ENCODE measurements at places on chromosomes 16 and 17.

DNA sequence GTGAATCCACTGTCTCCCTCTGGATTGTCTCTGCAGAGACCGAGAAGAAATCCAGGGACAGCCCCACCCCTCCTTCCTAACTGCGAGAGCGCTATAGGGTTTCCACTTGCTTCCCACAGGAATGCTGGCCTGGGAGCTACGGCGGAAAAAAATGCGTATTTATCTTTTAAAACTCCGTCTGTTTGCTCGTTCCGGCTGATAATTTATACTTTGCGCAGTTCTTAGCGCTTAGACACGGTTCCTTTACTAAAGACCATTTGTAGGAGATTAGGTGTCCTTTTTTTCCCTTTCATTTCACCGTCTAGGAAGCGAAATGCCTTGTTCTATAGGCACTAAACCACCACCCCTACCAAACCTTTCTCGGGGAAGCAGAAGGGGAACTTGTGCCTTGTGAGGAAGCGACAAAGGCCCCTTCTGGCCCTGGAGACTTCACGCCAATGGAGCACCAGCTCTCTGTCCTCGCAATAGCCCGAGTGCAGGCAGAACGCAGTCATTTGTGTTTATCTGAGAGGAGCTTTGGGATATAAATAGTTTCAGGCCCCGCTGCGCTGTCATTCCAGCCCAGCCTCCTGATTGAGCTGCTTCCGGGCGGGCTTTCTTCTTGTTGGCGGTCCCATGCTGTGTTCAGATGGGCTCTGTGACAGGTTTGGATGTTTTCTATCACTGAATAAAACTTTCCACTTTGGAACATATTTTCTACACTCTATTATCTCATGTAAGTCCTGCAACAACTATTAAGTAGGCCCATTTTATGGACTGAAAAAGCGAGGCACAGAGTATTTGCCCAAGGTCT, 791 bp upstream of the SUPT4H1 start:
- DNase-seq, result peak; percentile 81

GRCh38 chr16:88063211-88063773, 112.1 kb downstream of the BANP start:
- DNase-seq, result no peak

- no peak for DNase-seq
Observed at GRCh38 chr16:27318392-27319256, 4.8 kb downstream of the IL4R start.

GRCh38 chr17:73101031-73101430, 8.5 kb upstream of the SLC39A11 start:
- DNase-seq, result no peak

GRCh38 chr16:83059237-83059636, 432.5 kb downstream of the CDH13 start:
- no peak for DNase-seq

DNA sequence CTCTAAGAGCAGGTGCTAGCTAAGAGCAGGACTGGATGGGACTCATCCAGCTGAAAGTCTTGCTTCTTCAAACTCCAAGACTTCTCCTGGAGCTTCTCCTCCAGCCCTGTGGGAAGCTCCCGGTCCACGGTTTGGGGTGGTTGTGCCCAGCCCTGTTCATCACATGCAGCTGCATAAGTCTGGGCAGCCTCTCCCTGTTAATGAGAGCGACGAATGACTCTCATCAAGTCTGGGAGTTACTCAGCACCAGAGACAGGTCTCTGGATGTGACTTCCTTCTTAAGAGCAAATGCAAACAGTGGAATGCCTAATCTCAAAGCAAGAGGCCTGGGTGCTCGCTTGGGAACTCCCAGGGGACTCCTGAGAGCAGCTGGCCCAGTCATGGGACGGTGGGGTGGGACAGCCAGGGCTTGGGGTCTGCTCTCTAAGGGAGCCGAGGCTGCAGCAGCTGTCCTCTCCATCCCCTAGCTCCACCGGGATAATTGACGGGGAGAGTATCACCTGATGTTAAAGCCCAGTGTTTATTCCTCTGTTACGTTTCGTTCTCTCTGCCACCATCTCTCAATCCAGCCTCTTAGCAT, 35.3 kb upstream of the CRHR1 start:
- no peak for DNase-seq

GRCh38 chr16:56860226-56861020, 4.6 kb upstream of the SLC12A3 start:
- DNase-seq, result no peak

DNA sequence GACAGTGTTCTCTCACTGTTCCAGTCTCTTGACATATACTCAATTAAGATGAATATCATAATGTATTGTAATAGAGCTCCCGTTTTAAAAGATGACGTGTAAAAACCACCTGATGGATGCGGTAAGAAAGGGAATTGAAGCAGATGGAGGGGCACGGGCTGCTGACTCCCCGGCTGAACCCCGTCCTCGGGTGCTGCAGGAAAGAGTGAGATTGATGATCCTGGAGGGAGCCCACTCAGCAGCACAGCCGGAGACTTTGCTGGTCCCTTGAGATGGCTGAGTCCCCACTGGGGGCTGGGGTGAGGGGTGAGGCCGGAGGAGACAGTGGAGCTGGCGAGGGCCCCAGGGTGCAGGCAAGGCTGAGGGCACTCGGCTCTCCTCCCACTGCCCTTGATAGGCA, 217.4 kb downstream of the RPTOR start:
- no peak for DNase-seq

- DNase-seq, result no peak
Observed at GRCh38 chr17:50945779-50946222, 79.6 kb upstream of the TOB1 start.

- no peak for DNase-seq
Observed at GRCh38 chr17:28330671-28331070, 4.6 kb downstream of the IFT20 start.

DNA sequence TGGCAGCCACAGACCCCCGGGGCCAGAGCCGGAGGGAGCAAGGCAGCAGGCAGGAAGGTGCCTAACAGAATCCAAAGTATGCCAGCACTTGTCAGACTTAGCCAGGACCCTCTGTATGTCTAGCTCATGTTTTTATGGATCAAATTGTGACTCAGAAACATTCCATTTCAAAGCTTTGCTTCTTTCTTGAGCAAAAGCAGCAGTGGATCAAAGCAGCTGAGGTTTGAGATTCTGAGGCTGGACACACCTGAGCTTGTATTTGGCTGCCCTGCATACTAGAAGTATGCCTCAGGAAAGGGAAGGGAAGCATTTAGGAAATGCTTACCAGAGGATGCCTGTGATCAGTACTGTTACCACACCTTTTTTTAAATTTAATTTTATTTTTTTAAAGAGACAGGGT, 5.7 kb upstream of the MYO1C start:
- DNase-seq, result no peak

GRCh38 chr17:79000396-79001189, 9.0 kb downstream of the CANT1 start:
- DNase-seq, result no peak

DNA sequence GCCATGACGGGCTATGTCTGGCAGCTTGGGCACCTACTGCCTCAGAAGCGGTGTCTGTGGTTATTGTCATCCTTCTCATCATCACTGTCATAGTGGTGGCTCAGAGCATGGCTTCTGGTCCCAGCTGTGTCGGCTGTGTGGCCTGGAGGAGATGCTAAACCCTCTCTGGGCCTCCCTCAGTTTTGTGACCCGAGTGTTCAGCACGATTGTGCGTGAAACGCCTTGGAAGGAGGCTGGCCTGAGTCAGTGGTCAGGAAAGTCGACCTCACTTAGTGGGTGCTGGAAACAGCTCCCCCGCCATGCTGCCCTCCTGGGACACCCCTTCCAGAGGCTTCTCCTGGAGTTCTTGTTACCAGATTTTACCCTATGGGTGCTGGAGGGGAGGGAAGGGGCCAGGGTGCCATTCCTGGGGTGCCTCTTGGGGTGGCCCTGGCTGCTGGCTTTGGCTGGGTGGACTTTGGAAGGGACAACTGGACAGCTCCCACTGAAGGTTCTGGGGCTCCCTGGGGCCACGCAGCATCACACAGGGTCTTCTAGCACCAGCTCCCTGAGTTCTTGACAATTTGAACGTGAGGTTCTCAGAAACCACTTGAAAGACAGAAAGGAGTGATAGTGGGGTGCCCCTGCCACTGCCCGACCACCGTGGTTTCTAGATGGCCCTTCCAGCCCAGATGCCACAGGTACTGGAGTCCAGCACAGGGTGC, 226.5 kb upstream of the GSE1 start:
- DNase-seq, result no peak

DNA sequence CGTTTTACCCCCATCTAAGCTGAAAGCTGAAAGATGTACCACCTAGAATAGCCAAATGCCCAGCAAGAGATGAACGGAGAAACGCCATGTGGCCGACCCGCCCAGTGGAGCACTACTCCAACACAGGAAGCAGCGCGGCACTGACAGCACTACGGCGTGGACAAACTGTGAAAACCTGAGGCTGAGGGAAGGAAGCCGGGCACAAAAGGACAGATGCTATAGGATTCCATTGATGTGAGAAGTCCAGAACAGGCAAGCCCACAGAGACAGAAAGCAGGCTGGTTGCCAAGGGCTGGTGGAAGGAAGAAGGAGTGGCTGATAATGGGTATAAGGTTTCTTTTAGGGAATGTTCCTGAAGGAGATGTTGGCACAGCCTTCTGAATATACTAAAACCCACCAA, 29.4 kb upstream of the SLC38A8 start:
- DNase-seq, result no peak

GRCh38 chr16:49896447-49896964, 40.6 kb upstream of the ZNF423 start:
- no peak for DNase-seq

DNA sequence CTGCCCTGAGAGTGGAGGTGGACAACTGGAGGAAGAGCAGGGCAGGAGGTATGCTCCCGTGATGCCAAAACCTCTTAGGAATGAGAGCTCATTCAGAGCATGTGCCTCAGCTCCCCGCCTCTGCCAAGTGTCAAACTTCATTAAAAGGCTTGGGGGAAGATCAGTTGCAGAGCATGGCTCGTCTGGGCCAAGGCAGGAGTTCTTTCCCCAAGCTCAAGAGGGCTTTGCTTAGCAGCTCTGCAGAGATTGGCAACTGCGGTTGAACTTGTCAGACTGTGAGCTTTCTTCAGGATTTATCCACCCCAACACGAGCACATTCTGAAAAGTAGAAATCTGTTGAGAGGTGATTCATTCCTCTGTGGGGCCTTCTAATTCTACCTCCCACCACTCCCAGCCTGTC, 248.1 kb downstream of the HS3ST3A1 start:
- no peak for DNase-seq

- no peak for DNase-seq
Observed at GRCh38 chr17:75771334-75772281, 6.6 kb upstream of the GALK1 start.

DNA sequence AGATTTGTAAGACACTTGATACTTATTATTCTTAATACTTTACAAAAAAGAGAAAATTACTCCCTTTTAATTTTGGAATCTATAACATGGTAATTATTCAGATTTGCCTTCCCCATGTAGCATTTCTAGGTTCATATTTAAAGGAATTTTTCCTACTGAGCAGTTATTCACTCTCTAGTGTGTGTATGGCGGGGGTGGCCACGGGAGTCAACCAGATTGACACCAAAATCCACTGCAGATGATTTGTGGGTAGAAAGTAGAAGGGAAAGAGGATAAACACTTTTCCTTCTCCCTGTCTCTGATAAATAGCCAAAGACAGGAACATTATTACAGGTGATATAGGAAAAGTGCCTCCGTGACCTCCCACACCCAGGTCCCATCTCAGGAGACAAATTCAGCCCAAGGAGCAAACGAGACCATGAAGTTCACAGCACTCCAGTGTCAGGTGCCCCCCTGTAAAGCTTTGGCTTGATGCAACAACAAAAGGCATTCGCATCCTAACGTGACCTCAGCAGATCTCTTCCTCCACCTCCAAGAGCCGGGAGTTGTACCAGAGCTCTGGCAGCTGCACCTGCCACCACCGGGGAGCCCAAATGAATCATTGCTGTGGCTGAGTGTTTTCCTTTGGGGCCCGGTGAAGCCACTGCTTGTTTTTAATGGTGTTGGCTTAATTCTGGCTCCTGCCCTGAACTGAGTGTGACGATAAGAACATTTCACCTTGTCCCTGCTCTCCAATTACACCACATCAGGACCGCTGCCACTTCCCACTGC, 92.7 kb upstream of the NOL11 start:
- no peak for DNase-seq

GRCh38 chr16:13708347-13709120, 211.4 kb upstream of the ERCC4 start:
- DNase-seq, result no peak

DNA sequence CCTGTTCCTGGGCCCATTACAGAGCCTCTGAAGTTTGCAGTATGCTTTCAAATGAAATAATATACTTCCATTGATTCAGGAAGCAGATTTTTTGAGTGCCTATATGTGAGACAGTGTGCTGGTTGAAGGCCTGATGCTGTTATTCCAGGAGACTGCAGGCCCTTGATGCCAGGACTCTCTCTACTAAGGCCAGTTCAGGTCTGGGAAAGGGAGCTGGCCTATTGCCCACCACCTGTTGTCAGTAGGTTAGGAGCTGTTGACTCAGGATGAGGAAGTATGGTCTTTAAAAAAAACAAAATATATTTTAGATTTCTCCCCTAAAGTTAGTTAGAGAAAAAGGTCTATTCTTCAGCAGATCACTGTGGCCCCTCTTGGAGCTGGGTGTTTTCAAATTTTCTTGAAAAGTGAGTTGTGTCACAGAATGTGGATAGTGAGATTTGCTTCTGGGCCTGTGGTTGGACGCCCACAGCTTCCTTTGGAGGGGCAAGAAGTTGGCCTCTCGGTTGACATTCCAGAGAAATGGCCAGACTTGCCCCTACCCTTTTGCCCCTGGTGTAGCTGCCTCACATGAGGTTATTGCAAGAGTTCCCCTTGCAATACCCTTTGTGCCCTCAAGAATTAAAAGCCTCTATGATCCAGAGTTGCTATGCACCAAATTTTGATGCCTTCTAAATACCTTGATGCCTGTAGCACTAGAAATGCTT, 7.9 kb downstream of the ESRP2 start:
- DNase-seq, result no peak
